ENCODE measurements at places on chromosomes 12 and 14.

- DNase-seq = no peak
Measured at GRCh38 chr12:94516985-94517384, 57.3 kb upstream of the CEP83 start.

DNA sequence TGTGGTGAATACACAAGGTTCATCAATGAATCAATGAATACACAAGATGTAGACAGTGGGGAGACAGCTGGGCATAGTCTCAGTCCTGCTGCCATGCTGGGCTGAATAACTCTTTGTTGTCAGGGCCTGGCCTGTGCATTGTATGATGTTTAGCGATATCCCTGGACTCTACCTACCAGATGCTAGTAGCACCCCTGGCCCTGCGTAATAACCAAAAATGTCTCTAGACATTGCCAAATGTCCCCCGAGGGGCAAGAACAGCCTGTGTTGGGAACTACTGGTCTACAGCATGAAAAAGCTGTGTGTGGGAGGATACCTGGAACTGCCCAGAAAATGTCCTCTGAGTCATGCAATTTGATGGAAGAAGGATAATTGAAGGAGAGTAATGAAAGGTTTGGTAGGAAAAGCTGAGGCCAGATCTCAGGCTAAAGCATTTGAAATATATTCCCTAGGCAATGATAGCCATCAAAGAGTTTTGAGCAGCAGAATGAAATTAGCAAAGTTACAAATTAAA lies 128.2 kb downstream of the TMEM30B start:
- DNase-seq = no peak

DNA sequence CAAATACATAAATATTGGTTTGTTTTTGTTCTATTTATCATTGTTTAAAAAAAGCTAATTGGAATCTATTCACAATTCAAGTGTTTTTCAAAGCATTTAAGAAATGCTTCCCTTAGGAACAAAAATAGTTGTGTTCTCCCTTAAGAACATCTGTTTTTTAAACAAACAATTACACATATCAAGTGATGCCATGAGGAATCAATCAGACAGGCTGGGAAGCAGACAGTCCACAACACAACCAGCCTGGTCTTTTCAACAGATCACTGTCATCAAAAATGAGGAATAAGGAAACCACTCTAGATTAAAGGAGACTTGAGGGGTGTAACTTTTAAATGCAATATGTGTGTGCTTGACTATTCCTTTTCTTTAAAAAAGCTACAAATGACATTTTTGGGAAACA lies 25.5 kb downstream of the GALC start:
- no peak for DNase-seq

DNA sequence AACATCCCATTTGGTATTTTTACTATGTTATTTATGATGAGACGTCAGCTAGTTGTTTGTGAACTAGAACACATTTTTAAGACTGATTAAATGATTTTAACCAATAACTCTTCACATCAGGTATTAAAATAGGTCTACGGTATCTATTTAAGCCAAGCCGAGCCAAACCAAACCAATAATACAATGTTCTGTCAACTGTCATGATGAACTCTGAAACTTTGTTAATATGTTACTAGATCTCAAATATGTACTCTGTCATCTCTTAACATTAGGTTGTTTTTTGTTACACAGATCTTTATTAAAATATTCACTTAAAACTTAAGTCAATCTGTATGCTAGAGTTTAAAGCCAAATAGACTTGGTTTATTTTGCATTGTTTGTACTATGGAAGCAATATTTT lies 1.0 kb downstream of the ART4 start:
- no peak for DNase-seq

DNA sequence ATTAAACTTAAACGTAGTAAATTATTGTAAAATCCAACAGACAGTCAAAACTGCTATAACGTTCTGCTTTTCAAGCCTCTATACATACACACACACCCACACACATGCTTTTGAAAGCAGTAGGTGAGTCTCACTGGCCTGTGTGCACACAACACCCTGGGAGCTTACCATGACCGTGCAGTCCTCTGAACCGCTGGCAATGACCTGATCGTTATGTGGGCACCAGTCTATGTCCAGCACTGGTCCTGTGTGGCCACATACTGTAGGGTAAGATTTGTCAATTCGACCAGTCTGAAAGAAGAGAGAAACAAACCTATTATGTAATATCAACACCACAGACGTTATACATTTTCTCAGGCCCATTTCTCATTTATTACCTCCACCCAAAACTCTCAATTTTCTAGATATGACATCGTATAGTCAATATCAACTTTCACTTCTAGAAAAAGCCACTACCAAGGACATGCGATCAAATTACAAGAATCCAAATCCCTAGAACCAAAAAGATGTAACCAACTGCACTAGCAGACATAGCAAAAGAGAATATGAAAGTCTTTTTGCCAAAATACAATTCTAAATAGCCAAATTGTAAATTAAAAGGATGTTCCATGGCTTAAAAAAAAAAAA lies 44.5 kb upstream of the SELPLG start:
- DNase-seq = no peak

GRCh38 chr14:52303236-52303635 lies 10.9 kb upstream of the PTGER2 start:
- DNase-seq = no peak

GRCh38 chr12:61999311-61999710 lies 260.9 kb upstream of the USP15 start:
- no peak for DNase-seq

GRCh38 chr12:11186837-11187236 lies at the start of gene TAS2R42:
Gene TAS2R42, minus strand, starts transcription at chr12:11186937. Its CDS starts 0 bp downstream, at chr12:11186937.
- DNase-seq = no peak

DNA sequence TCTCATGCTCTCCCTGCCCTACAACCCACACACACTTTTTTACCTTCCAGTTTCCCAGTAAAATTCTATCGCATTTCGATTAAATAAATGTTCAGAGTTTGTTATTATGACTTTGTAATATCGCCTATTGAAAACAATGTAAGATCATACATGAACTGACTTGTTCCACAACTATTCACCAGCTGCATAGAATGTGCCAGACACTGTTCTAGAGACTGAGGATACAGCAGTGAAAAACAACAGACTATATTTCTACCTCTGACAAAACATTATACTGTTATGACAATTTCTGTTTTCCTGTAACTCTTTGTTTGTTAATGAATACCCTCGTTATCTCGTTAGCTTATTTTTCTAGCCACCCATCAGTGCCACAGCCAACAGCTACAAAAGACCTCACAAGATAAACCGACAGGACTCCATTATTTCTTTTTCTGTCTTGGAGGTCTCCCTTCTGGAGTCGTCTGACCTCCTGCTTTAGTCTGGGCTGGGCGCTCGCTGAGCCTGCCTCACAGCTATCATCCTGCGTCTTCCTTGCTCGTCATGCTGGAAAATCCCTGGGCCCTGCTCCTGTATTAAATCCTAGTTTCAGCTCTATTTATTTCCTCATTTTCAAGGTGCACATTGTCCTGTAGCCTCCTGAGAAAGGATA lies 498.9 kb downstream of the DIO2 start:
- DNase-seq = no peak

GRCh38 chr12:22536346-22536945 lies 7.9 kb downstream of the C2CD5 start:
- DNase-seq = no peak

DNA sequence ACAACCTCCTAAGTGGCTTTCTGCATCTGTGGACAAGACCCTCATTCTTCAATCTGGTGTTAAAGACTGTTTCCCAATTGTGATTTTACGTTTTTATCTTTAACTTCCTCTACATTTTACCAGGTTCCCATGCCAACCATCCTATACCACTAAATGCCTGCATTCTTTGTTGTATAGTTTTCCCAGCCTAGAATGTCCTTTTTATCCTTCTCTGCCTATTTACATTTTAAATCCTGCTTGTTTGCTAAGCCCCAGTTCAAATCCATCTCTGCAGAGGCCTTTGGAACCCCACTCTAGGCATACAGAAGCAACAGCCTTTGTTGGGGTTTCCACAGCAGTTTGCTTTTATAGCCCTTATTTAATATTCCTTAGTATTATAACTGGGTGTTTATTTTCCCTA lies 325.1 kb upstream of the DDHD1 start:
- no peak for DNase-seq

Measured in GM04504 (cell line).